ENCODE measurements at places on chromosomes 7 and 10.

- no peak for DNase-seq
Measured at GRCh38 chr10:80272793-80273522, 16.5 kb downstream of the MAT1A start.

DNA sequence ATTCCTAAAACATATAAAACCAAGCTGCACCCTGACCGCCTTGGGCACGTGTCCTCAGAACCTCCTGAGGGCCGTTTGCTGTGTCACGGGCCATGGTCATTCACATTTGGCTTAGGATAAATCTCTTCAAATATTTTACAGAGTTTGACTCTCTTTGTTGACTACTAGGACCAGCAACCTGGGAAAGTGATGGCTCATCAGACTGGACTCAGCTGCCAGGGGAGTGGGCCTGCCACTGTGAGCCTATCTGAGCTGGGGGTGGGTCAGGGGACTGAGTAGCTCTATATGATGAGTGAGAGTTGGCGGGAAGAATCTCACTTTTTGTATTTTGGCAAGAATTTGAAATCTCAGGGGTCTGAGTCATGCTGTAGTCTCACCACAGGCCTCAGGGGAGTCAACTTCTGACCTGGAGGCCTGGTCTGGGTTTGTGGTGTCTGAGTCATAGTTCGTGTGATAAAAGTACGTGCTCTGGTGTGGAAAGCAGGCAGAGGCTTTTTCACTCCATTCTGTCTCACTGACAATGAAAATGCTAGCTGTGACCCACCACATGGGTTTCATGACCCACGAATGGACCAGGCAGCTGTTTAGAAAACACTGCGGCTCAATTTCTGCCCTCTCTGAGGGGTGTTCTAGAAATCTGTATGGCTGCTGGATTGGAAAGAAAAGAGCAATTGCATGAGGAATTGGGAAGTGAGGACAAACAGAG is 4.2 kb upstream of the UPP1 start:
- DNase-seq: peak; percentile 85

- DNase-seq: no peak
Measured at GRCh38 chr10:29345910-29346209, 57.0 kb downstream of the LYZL1 start.

GRCh38 chr7:116591202-116592040 is 66.6 kb downstream of the CAV1 start:
- DNase-seq: no peak

- peak; percentile 84 for DNase-seq
Measured at GRCh38 chr7:66043681-66044497, 31.7 kb upstream of the ASL start.

GRCh38 chr10:105769248-105770184 is 1128.4 kb downstream of the SORCS3 start:
- DNase-seq: no peak

DNA sequence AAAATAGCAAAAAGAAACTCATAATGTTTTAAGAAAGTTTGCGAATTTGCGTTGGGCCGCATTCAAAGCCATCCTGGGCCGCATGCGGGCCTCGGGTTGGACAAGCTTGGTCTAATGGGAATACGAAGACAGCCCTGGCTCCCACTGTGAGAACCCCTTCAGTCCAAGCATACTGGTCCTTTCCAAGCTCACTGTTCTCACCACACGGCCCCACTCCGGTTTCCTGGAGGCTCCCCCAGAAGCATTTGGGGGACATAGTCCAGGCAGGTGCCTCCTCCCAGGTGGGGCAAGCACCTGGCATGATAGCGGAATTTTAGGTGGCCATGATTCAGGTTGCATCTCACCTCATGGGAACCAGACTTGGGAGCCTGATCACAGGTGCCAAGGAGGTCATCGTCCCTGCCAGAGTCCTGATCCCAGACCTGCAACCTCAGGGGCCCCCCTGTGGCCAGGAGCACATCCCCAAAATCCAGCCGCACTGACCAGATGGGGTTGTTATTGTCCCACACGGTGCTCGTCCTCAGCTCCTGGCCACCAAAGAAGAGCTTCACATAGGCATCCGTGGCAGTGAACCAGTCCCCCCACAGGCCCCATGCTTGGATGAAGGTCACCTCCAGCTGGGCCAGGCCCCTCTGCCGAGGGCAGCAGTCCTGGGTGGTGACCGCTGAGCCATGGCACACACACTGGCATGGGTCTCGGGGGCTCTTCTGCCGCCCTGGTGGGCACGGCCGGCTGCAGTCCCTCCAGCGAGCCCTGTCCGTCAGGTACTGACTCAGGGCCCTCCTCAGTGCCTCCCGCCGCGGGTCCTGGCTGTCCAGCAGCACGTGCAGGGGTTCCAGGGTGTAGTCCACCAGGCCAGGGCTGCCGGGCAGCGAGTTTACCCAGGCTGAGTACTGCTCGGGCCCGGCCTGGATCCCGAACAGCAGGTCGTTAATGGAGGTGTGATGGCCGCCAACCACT is 4.4 kb downstream of the PRF1 start:
- no peak for DNase-seq

- no peak for DNase-seq
Measured at GRCh38 chr7:8441106-8441965, 7.9 kb downstream of the NXPH1 start.

GRCh38 chr10:104580321-104580720 is 60.8 kb upstream of the SORCS3 start:
- DNase-seq: peak; percentile 44

DNA sequence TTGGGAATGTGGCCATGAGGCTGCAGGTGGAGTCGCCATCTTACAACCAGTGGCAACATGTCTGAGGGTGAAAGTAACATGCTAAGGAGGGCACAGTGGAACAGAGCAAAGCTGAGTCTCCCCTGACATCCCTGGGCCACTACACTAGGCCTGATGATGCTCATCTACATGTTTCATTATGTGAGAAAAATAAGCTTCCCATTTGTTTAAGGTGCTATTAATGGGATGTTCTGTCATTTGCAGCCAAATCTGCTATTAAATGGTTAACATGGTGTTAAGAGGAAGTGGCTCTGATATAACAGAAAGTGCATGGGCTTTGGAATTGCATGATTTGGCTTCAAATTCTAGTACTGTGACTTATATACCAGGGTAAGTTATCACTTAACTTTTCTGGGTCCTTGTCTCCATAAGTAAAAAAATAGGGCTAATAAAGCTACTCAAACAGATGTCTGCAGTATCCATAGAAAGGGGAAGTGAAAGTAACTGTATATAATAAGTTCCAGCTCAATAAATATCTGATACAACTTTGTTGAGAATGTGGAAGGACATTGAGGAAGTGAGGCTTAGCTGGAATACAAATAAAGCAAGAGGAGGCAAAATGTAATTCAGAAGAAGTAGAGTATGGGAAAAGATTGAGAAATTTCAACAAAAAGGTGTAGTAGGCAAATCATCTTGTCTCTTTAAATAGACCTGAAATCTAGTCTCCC is 158.9 kb downstream of the RTKN2 start:
- no peak for DNase-seq

DNA sequence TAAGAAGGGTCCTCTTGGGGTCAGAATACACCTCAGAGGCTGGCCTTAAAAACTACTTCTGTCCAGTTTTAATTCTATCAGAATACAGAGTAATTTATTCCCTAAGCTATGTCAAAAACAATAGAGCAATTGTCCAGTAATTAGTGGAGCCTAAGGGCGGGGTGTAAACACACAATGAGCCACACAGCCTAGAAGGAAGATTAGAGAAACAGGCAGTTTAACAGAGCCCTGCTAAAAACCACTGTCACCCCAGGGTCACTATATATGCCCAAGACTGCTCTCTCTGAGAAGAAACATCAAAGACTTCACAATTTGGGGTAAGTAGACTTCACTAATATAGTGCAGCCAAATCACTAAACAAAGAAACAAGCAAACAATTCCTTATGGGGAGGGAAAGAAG is 27.2 kb upstream of the WNT2 start:
- no peak for DNase-seq

- no peak for DNase-seq
Measured at GRCh38 chr10:20892796-20893195, 4.3 kb downstream of the NEBL start.

DNA sequence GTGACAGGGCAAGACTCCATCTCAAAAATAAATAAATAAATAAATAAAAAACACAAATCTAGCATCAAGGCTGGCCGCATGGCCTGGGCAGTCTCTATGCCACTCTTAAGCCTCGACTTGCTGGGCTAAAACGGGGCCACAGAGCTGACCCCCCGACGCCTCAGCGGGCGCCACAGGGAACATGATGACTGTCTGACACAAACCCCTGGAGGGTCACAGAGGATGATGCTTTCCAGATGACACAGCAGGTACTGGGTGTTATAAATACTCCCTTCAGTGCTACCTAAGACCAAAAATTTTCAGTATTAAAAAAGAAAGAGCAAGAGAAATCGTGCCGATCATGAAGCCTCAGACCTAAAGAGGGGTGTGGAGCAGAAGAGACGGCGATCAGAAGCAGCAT is 176.8 kb downstream of the MAD1L1 start:
- no peak for DNase-seq

- DNase-seq: no peak
Measured at GRCh38 chr7:65983965-65984658, 2.1 kb upstream of the GUSB start.

- peak; percentile 53 for DNase-seq
Measured at GRCh38 chr7:65216469-65216868, 157.2 kb upstream of the ZNF92 start.

DNA sequence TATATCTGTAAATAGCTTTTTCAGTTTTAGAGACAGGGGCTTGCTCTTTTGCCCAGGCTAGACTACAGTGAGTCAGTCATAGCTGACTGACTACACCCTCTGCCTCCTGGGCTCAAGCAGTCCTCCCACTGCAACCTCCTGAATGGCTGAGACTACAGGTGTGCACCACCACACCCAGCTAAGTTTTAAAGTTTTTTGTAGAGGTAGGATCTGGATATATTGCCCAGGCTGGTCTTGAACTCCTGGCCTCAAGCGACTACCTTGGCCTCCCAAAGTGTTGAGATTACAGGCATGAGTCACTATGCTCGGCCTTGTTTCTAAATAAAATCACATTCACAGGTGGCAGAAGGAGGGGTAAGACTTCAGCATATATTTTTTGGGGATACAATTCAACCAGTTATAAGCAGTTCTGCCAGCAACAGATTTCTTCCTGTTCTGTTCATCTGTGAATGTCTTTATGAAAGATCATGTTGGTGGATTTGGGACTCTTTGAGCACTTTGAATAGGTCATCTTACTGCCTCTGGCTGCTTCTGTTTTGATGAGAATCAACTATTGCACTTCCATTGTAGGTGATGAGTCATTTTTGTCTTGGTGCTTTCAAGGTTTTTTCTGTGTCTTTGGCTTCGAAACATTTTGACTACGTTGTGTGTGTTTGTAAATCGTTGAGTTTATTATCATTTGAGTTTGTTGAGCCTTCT is 15.7 kb downstream of the RBM33 start:
- no peak for DNase-seq

- no peak for DNase-seq
Measured at GRCh38 chr7:73870041-73870492, 9.1 kb downstream of the TMEM270 start.

DNA sequence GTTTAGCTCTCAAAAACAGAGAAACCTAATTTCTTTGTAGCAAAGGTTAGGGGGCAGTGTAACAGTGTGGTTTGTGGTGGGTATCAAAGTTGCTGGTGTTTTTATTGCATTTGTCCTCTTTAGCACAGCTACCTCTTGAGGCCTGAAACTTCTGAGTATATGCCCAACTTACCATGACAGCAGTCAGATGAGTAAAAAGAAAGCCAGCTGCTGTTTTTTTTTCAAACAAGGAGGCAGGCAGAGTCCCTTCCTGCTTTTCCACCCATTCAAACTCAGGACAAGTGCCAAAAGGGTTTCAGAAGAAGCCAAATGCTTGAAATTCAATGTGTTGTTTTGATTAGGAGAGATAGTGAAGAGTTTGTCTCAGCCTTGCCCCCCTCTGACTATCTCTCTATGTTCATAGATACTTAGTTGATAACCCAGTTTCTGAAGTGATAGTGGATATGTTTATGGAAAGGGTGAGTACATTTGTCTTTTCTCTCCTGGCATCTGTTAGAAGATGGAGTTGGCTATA is 23.1 kb downstream of the GBF1 start:
- no peak for DNase-seq

DNA sequence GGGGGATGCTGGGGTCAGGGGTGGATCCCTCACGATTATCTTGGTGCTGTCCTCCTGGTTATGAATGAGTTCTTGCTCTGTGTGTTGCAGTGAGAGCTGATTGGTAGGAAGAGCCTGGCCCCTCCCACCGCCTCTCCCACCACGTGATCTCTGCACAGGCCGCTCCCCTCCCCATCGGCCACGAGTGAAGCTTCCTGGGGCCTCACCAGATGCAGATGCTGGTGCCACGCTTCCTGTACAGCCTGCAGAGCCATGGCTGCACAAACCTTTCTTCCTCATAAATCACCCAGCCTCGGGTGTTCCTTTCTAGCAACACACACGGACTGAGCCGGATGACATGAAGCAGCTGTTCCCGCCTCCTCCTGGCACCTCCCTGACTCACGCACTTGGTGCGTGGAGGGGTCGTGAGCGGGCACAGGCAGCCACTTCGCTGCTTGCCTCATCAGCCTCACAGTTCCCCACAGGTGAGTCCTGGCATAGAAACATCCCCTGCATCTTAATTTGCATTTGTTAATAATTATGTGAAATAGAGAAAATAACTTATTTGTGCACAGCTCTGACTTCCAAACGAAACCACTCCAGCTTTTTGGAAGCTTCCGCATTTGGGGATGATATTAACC is 210.8 kb downstream of the ADARB2 start:
- no peak for DNase-seq

GRCh38 chr7:22350466-22351328 is 6.3 kb downstream of the RAPGEF5 start:
- DNase-seq: no peak

GRCh38 chr7:130831817-130832481 is 97.9 kb upstream of the KLF14 start:
- DNase-seq: no peak

DNA sequence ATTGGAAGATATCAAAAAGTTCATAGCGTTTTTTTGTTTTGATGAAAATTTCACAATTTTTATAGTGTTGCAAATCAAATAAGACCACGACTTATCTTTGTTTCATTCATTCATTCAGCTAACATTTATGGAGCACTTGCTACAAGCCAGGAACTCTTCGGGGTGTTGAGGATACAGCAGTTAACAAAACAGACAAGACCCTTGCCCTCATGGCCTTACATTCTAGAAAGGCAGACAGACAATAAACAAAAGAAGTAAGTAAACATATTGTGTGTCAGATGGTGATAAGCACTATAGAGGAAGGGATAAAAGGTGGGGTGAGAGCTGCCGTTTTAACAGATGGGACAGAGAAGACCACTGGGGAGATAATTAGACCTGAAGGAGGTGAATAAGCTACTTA is 41.6 kb upstream of the GSAP start:
- no peak for DNase-seq

- DNase-seq: peak; percentile 45
Measured at GRCh38 chr7:100373261-100373831, at the start of gene PILRA. PILRA (plus strand) TSS chr7:100373487; CDS start chr7:100373657, 170 bp downstream.

DNA sequence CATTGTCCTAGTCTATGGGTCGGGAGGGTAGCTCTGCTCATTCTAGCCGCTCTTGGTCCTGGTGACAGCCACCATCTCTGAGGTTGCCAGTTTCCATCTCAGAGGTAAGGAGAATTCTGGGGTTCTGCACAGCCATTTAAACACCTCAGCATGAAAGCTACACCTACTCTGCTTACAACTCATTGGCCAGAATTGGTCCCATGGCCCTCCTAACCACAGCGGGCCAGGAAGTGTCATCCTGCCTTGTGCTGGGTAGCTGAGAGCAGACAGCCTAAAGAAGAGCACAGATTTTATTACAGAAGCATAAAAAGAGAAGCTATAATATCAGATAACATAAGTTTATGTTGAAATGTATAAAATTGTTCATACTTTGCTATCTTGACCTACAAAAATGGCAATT is 152.7 kb downstream of the HECW1 start:
- no peak for DNase-seq

All from right cardiac atrium (tissue), 5 donors.